ENCODE measurements at places on chromosomes 4 and X.
A peak's percentile ranks its signal among the peaks of the same experiment; 100 is the strongest.

DNA sequence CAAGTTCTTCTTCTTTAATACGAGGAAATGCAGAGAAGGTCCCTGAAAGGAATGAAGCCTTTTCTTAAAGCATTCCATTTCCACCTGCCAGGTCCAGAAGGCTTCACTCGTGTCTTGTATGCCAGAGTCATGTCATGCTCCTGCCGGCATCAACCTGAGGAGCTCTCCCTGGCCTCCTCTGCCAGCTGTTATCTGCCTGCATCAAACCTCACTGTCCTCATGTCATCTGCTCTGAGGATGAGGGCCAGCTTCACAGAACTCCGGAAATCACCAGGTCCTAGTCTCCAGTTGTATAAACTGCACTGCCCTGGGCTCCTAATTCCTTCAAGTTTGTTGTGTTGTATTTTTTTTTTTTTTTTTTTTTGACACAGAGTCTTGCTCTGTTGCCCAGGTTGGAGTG is 20.0 kb upstream of the S100G start:
- no peak for DNase-seq

GRCh38 chr4:1748465-1748995 is 27.2 kb downstream of the TACC3 start:
- peak; percentile 72 for DNase-seq

DNA sequence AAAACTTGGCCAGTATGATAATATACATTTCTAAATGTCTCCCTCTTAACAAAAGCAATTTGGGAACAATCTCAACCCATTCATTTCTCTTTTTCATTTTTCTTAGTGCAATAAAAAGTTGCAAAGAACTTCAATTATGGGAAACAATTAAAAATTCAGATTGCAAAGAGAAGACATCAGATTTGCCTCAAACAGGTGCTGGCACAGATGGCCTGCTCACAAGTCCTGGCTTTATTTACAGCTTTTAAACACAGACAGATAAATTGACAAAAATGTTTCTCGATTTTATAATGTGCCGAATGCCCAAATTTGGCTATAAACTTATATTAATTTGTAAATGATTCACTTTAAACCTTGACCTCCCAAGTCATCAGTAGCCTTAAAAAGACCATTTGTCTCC is 28.7 kb downstream of the SLC4A4 start:
- DNase-seq, result no peak

DNA sequence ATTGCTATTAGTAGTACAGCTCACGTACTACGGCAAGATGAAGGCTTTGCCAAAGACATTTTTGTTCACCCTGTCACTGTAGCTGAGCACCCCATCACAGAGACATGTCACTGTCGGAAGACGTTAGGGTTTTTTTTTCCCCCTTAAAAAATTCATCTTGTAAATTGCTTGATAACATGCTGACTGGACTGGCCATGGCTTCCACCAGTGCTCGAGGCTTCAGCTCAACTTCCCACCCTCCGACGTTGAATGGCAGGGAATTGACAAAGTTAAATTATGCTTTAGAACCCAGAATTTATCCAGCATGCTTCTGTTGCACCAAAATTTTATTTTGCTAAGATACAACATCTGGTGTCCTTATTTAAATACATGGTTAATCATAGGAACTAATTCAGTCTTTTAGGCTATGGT is 707 bp upstream of the OTUD4 start:
- no peak for DNase-seq

- DNase-seq, result no peak
Observed at GRCh38 chr4:1968686-1969295, 40.0 kb downstream of the NELFA start.
